GM03348 (cell line): ENCODE measurements at places on chromosomes 1 and 21.

DNA sequence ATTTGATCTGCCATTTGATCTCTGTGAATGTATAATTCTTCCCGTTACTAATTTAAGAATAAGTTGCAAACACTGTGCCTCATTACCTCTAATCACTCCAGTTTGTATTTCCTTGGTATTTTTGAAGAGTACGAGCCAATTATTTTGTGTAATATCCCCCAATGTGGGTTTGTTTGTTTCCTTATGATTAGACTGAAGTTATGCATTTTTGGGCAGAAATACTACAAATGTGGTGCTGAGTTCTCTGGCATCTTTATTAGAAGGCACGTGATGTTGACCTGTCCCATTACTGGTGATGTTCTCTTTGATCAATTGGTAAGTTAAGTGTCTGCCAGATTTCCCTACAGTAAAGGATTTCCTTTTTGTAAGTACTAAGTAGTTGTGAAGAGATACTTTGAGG lies 10.3 kb downstream of the MIXL1 start:
- no peak for DNase-seq

GRCh38 chr1:34412598-34413370 lies 236.1 kb downstream of the C1orf94 start:
- no peak for DNase-seq

GRCh38 chr1:62247391-62248168 lies 52.9 kb downstream of the L1TD1 start:
- no peak for DNase-seq

- DNase-seq: no peak
These were observed 6.5 kb upstream of the CCDC27 start for GRCh38 chr1:3745590-3746381.

GRCh38 chr1:216560527-216560926 lies 137.3 kb upstream of the USH2A start:
- DNase-seq: no peak

DNA sequence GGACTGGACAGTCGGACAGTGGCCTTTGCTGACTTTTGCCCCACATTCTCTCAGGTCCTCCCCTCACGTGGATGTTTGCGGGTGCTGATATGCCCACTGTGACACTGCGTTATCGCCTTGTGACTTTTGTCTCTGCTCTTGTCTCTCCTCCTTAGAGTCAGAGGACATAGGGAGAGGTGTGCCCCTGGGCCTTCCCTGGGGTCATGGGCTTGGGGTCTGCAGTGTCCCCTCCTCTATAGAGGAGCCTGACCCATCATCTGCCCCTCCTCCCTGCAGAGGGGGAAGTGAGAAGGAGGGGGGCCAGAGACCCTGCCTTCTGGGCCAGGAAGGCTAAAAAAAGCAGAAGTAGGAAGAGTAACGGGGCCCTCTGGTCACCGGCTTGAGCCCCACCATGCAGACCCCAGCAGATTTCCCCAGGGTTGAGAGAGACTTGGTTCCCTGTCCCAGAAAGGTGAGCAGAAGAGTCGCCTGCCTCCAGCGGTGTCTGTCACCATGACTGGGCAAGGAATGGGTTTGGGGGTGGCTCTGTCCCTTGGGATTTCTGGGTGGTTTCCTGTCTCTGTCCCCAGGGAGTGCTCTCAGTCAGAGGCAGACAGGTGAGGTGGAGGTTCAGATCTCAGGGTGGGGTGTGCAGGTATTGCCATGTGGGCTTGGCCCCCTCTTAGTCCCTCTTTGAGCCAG lies 13.3 kb downstream of the RPS6KA1 start:
- no peak for DNase-seq

DNA sequence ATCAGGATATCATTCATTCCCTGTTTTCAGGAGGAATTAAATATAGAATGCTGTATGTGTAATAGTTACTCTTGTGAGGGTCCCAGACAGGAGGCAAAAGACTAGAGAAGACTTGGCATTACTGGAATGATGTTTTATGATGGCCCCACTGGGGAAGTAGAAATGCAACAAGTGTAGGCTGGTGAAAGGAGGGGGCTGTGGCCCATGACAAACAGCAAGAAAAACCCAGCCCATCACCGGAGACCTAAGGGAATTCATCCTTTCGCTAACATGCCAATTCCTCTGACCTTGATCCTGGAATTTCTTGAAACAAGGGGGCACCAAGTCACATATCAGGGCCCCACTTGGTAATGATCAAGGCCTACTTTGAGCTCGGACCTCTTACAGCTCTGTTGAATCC lies 5.5 kb upstream of the IFNGR2 start:
- DNase-seq: no peak

- peak; percentile 61 for DNase-seq
These were observed 3.1 kb downstream of the LAMB3 start for GRCh38 chr1:209648931-209649776.

DNA sequence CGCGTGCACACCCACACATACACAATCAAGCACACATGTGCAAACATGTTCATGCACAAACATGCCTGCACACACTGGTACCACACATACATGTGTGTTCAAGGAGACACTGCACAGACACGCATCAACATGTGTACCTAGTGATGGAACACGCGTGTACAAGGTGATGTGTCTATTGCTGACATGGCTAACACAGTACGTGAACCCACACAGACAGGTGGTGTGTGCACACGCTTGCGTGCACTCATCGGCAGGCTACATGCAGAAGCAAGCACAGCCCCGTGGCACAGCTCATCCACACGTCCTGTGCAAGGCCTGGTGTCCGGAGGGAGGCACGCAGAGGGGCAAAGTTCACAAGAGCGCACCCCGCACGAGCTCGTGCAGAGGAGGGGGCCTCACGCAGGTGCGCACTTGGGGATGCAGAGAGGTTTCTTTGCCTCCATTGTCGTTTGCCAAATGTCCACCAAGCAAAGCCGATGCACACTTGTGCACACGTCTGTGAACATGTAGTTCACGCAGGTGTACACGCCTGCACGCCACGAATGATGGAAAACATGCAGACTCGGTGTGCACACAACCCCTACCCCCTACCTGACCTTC lies 969 bp downstream of the ACAP3 start:
- no peak for DNase-seq

- no peak for DNase-seq
These were observed 233.9 kb downstream of the KCNH1 start for GRCh38 chr1:210900079-210900478.

GRCh38 chr1:51241119-51241518 lies 5.0 kb downstream of the RNF11 start:
- no peak for DNase-seq

GRCh38 chr1:109488201-109488600 lies 4.5 kb downstream of the ATXN7L2 start:
- DNase-seq: peak; percentile 12

DNA sequence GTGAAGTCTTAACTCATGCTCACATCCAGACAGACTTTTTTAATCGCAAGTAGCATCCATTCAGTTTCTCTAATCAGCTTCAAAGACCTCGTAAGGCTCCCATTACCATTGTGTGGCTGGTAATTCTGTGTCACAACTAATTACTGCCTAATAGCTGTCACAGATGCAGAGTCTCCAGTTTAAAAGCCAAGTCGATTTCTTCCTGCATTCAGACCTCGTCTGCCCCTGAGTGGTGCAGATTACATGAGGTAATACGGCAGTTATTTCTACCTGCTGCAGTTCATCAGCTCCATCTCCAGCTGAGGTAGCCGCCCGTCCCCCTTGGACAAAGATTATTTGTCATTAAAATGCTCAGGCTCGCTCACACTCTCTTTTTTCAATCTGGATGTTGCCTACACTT lies 34.4 kb upstream of the OLIG2 start:
- no peak for DNase-seq

- peak; percentile 33 for DNase-seq
These were observed 395.4 kb downstream of the KIF26B start for GRCh38 chr1:245549996-245550719.

GRCh38 chr1:230226007-230226800 lies 159.2 kb downstream of the GALNT2 start:
- no peak for DNase-seq

DNA sequence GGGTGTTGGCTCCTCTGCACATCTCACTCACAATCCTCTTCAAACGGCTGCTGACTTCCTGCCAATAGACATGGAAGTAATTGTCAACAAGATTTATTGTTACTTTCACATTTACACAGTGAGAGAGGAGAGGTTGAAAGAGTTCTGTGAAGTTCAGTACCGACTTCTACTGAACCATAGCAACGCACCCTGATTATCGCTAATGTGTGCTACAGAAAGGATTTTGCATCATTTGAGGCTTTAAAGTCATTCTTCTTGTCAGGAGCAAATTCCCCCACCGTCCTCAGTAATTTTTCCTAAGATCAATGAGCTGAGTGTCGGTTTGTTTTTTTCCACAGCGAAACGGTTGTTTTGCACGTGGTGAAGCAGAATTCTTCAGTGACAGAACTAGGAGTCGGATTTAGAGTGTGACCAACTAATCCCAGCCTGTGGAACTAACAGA lies 361.0 kb downstream of the ADGRL2 start:
- DNase-seq: no peak

DNA sequence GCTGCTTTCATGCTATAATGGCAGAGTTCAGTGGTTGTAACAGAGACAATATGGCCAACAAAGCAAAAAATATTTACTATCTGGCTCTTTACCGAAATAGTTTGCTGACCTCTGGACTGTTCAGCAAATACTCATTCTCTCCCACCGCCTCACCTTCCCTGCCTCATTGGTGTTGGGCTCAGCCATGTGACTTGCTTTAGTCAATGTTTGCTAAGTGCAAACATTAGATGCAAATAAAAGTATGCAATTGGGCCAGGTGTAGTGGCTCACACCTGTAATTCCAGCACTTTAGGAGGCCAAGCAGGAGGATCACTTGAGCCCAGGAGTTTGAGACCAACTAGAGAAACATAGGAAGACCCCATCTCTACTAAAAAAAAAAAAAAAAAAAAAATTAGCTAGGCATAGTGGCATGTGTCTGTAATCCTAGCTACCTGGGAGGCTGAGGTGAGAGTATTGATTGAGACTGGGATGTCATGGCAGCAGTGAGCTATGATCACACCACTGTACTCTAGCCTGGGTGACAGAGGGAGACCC lies 55.1 kb downstream of the RPL5 start:
- no peak for DNase-seq

DNA sequence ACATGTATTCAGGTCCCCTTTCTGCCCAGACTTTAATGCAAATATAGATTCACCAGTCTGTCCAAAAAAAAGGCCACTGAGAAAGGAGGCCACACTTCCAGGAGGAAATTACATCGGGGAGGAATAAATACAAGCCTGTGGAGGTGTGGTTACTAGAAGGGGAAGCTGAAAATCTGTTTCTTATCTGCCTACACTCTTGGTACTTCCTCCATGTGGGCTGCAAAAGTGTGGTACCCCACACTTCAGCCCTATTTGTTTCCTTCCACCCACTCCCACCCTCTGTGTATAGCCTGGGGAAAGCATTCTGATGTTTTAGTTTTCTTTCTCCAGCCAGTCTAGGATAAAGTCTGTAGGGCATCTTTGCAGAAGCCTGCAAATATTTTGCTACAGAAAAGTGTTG lies 38.4 kb downstream of the UTP25 start:
- DNase-seq: no peak

- DNase-seq: peak; percentile 53
These were observed 15.6 kb upstream of the HMGCS2 start for GRCh38 chr1:119784191-119784781.

GRCh38 chr1:115969509-115969908 lies 6.8 kb upstream of the SLC22A15 start:
- no peak for DNase-seq

DNA sequence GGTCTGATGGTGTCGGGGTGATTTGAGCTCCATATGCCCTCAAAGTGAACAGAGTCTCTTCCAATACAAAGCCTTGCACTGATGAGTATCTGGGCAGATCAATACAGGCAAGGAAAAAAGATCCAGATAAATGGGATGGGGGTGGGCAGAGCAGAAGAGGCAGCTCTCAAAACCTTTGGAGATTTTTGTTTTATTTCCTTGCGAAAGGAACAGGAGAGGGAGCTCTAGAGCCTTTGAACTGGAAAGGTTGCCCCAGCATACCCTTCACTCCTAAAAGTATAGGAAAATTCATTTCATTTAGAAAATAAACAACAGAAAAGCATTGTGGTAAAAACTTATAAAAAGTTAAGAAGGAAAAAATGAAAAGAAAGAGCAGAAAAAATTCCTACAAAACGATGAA lies 31.4 kb upstream of the OLIG2 start:
- DNase-seq: peak; percentile 54

DNA sequence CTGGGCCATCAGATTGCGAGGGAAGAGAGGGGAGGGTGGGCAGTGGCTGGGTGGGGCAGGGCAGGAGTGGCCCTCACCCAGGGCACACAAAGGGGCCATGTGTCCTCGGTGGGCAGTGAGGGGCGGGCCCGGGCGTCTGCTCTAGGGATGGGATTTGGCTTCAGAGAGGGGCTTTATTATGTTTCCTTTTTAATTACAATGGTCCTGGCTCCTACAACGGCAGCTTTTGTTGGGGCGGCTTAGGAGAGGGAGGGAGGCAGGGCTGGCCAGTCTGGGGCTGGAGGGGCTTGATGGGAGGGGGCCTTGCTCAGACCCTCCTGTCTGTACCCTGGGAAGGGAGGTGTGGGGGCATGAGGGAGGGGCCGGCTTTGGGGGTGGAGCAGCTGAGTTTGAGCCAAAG lies 102.8 kb upstream of the WNT4 start:
- no peak for DNase-seq

DNA sequence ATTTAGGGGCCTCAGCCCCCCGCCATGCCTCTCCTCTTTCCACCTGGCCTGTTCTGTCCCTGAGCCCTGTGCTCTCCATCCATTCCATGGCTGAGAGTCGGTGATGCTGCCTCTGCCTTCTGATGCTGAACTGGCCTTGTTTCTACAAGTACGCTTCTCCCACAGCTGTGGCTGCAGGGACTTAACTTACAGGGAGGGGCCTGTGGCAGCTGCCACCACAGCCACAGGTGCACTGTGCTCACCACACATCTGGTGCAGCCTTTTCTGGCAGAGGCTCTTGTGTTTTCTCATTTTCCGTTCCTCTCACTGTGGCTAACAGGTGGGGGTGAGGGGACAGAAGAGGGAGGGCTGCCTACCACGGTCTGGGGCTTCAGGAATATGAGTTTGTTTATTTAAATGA lies 4.2 kb downstream of the FMO1 start:
- DNase-seq: no peak

DNA sequence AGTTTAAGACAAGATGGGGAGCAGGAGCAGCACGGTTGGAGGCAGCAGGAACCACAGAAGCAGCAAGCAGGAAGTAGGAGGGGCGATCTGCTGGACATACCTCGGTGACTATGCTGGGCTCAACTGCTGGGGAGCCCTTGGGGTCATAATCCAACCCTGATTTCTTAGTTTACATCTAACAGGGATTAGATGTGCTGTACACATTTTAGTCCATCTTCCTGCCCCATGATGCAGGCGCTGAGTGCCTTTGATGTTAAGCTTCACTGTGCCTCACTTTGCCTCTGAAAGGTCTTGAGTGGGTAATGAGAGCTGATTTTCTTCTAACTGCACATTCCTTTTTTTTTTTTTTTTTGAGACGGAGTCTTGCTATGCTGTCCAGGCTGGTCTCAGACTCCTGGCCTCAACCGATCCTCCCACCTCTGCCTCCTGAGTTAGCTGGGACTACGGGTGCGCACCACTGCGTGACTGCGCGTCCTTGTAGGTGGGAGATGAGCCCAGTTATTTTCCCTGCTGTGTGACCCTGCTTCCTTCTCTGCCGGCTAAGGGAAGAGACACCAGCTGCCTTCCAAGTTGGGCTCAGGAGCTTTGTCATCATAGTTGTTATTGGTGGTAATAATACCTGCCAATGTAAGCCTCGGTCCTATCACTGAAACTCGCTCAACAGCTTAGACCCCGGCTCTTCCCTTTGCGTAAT lies 1.1 kb upstream of the RCAN3 start:
- DNase-seq: peak; percentile 40

GRCh38 chr1:84871181-84871580 lies 21.8 kb downstream of the LPAR3 start:
- DNase-seq: no peak

- no peak for DNase-seq
These were observed 4.9 kb upstream of the HENMT1 start for GRCh38 chr1:108665771-108666170.

- DNase-seq: no peak
These were observed 13.9 kb upstream of the ADAR start for GRCh38 chr1:154621875-154622274.
